Inflammatory macrophage treated with lipopolysaccharide for 4 hours (primary cell): ENCODE measurements at places on chromosomes 1 and 21.

DNA sequence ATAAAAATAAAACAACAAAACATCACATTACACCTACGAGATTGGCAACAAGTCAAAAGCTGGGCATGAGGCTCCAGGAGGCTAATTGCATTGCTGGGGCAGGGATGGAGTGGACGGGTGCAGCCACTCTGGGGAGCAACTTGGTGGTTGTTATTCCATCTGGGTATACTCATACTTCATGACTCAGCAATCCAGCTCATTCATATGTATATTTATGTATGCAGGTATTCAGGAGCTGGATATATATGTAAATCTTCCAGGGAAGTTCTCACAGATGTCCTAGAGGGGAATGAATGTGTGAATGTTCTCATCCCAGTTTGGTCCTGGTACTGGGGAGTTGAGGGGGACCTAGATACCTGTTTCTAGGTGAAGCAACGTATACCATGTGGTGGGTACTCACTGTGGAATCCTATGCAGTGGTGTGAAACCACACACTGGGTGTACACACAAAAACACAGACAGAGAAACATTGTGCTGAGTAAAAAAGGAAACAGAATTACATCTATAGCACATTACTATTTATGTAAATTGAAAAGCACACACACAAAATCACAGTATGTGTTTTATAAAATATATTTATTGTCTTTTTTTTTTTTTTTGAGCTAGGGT, 79.7 kb upstream of the RAB4A start:
- no peak for DNase-seq

DNA sequence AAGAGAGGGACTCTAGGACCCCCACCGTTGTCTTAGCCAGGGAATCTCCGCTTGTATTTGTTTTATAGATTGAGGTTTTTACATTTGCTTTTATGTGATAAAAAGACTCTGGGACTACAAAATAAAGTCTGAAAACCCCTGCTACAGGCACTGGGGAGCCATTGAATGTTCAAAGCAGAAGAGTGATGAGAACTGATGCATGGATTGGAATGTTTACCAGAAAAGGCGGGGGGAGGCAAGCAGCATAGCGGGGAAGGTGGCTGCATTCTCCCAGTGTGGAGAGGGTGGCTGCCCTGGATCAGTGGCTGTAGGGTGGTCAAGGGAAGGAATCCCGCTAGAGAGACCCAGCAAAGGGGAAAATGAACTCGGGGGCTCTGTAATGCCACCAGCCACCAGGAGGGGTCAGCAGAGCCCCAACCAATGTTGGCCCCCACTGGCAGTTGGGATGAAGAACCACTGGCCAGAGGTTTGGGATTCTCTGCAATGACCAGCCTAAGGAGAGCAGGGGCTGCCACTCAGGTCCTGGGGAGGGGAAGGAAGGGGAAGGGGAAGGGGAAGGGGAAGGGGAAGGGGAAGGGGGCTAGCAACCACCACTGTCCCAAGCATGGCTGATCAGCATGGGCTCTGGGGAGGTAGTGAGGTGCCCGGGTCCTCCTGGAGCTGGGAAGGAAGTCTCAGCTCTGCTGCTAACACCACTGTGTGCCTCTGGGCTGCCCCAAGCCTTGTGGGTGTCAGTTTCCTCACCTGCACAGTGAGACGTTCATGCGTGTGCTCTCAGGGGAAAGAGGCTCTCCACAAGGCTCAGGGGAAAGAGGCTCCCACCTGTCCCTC, 19.2 kb upstream of the PEF1 start:
- DNase-seq = peak; percentile 45

DNA sequence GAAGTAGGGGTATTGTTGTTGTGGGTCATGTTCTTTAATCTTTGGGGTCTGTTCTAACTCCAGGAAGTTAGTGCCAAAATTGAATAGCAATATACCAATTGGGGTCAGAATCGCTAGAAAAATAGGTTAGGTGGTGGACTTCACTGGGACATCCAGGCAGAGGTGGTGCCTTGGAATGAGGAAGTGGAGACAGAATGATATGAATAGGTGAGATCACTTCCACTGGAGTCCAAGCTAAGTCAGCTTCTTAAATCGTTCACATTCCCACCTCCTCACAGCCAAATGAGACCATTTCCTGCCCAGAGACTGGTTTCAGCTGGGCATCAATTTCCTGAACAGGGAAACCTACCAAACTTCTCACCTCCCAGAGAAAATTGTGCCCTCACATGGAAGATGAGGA, 137.8 kb upstream of the RAB4A start:
- no peak for DNase-seq

- no peak for DNase-seq
Measured at GRCh38 chr1:216181590-216181989, 241.7 kb downstream of the USH2A start.

DNA sequence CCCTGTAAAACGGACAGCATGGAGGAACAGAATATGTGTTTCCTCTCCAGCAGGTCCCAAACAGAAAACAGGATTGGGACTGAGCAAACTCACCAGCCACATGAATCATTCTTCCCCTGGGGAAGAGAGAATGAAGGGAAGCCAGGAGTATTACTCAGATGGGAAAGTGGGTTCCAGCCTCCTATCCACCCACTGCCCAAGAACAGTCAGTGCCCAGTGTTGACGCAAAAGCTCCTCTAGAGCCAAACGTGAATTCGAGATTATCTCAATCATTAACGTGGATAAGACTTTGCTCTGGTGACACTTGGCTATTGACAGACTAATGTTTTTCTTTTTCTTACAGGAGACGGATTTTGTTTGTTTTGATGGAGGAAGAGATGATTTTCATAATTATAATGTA, 9.3 kb downstream of the MIA3 start:
- no peak for DNase-seq

- no peak for DNase-seq
Measured at GRCh38 chr1:97501628-97502027, 419.2 kb downstream of the DPYD start.

GRCh38 chr1:111669268-111669667, 49.7 kb downstream of the RAP1A start:
- DNase-seq = no peak

GRCh38 chr21:38356883-38357625, 100.3 kb downstream of the KCNJ15 start:
- DNase-seq = no peak

DNA sequence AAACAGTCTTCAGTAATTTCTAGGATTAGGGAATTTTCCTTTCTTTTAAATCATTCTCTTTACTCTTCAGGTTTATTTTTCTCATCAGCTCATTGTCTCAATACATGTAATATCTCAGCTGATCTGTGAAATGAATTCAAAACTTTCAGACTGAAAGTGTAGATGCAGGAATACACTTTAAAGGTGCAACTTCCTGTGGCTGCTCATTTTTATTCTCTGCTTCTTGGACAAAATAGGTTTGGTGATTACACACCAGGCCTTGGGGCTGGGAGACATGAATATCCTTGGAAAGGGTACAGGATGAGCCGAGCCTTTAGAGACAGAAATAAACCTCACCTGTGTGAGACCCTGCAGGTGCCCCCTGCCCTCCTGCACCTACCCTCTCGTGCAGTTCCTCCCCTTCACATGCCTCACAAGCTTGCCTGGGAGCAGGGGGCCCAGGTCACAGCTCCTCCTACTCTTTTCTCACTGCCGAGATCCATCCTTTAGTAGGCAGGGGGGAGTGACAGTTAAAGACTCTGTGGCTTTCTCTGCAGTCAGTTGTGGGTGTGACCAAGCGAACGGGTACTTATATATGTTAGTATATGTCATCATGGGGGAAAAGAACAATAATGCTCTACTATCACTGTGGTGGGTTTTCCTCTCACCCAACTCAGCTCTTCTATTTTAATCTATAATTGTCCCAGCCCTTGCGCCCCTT, 23.6 kb downstream of the XCL2 start:
- no peak for DNase-seq
